ENCODE measurements at places on chromosomes 16 and 17.

- DNase-seq: no peak
Measured at GRCh38 chr17:17096438-17097178, 54.4 kb downstream of the MPRIP start.

- no peak for DNase-seq
Measured at GRCh38 chr17:37711113-37711512, 33.7 kb downstream of the HNF1B start.

- DNase-seq: no peak
Measured at GRCh38 chr16:87033021-87033471, 284.1 kb downstream of the C16orf95 start.

DNA sequence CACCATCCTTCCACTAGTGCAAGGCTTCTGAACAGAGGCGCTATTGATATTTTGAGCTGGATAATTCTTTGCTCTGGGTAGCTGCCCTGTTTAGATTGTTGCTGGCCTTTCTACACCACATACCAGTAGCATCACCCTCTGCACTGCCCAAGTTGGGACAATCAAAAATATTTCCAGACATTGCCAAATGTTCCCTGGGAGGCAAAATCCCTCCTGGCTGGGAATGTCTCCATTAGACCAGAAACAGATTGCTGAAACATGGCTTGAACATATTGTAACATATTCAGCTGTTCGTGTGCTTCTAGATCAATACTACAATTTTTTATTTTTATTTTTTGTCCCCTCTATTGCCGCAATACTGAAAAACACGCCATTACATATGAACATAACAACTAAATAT, 174.6 kb downstream of the ABCA8 start:
- DNase-seq: no peak

GRCh38 chr17:67712375-67712774, 5.4 kb upstream of the NOL11 start:
- no peak for DNase-seq
